Uterus (tissue), 4 donors: ENCODE measurements at places on chromosomes 16 and 17. TPM values are rescaled to one million over a fixed set of nuclear protein-coding genes. Genes with fewer than 3 reads are reported as not detected.

DNA sequence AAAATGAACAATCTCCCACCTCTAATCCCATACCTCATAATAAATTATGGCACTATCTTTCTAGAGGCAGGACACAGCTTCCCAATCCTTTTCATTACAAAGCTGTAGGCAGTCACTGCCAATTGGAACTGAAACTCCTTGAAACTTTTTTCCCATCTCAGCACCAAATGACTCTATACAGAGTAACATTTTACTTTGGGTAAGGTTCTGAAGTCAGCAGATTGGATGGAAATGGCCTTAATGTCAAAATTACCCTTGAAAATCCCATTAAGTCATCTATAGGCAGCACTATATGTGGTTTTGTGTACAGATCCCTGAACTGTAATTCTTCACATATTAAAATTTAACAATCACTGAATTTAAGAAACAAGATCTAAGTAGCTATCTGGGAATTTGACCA is 30.3 kb upstream of the CORO6 start:
- no peak for DNase-seq

AXIN2 gene
- total RNA-seq: 8.2 TPM

GRCh38 chr17:45784293-45784740 is at the start of gene CRHR1:
Gene CRHR1 (plus strand): TSS chr17:45784320. CDS start chr17:45784545, 225 bp downstream.
- no peak for DNase-seq

- DNase-seq: no peak
Observed at GRCh38 chr17:45088741-45089140, 27.6 kb downstream of the NMT1 start.

DNA sequence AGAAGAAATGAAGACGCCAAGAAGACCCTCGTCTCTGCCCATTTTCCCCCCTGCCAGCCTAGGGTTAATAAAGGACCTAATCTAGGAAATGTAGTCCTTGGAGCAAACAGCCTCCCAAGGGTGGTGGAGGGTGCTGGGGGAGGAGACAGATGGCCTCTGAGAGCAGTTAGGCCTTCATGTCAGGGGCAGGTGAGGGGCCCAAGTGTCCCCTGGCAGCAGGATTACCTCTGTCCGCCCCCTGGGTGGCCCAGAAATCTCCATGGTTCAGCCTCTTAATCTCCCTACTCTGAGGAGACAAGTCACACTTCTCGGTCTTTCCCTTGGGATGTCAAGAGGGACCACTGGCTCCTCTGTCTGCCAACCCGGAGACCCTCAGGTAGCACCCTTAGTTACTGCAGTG is 365.4 kb upstream of the TNRC6C start:
- DNase-seq: no peak

DNA sequence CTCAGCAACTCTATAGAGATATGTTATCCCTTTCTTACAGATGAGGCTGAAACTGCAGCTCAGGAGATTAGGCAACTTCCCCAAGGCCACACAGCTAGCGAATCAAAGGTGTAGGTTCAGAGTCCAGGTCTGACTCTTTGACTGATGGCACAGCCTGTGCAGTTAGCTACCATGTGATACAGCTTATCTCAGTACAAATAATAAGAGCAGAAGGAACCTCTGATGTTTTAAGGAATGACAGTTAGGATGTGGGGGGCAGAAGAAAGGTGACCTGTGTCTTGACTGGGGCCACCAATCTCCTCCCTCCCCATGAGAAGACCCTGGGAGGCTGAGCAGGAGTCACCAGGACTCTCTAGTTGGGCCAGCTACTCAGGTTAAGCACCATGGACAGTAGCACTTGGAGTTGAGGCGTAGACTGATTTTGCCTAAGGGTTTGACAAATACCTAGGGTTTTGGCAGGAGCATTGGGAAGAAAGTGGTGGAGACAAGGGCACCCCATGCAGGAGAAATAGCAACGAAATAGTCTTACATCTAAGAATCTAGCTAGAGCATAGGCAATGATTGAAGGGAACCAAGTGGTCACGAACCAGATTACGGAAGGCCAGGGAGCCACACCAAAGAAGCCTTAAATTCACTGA is 22.8 kb upstream of the ACSM2B start:
- DNase-seq: no peak

RNF43 gene
- total RNA-seq: not detected

DNA sequence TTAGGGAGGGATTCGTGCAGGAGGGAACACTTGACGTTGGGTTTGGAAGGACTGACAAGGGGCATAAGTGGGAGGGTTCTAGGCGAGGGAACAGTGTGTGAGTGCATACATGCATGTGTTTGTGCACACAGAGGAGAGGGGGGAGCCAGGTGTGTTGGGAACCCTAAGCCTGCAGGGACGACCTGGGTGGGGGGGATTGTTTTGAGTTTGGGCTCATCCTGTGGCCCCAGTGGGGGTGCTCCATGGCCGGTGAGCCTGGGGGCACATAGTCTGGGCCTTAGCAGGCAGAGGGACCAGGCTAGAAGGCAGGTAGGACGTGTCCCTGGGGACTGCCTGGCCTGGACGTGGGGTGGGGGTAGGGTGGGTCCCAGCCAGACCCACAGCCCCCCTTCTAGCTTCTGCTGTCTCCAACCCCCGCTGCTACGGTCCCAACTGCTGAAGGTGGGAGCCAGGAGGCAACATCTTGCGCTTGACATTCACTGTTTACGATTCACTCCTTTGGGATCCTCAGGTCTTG is 11.9 kb upstream of the RASD1 start:
- DNase-seq: no peak

MEAK7 gene
- total RNA-seq: 26.1 TPM

GRCh38 chr16:9438991-9439390 is 347.5 kb downstream of the HAPSTR1 start:
- no peak for DNase-seq

DNA sequence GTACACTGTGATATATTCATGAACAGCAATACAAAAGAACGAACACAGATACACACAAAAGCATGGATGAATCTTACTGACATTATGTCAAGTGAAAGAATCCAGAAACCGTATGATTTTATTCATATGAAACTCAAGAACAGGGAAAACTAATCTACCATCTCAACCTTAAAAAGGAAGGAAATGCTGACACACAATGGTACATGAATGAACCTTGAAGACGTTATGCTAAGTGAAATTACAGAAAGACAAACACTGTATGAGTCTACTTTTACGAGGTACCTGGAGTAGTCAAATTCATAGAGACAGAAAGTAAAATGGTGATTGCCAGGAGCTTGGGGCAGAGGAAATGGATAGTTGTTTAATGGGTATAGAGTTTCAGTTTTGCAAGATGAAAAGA is 8.7 kb upstream of the PRKCB start:
- DNase-seq: no peak

DNA sequence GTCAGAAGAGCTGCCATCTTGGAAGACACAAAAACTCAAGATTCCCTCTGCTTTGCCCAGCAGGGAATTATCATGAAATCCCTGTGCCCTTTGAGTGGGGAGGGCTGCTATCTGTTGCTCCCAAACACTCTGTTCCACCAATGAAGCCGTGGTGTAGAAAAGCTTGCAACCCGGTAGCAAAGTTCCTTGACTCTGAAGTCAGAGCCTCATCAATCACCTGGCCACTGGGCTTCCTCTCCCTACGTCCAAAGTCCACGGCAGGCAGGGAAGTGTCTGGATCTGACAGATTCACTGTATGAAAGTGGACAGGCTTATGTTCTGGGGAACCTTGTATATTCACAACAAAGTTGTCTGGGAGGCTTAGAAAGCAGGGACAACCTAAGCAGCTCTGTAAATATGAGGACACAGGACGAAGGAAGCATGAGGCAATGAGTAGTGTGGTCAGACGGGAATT is 343.3 kb downstream of the SLC39A11 start:
- DNase-seq: no peak

DNA sequence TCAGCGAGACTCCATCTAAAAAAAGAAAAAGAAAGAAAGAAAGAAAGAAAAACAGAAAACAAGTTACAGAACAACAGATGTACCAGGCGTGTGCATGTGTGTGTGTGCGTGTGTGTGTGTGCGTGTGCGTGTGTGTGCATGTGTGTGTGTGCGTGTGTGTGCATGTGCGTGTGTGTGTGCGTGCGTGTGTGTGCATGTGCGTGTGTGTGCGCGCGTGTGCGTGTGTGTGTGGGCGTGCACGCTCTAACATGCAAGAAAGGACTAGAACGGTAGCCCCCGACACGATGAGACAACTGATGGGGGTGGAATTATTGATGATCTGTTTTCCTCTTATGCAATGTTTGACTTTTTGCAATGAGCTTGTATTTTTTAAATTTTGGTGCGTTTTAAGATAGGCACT is 1.6 kb downstream of the ALDH3A1 start:
- DNase-seq: no peak

GRCh38 chr17:7862692-7863437 is 5.1 kb downstream of the CYB5D1 start:
- DNase-seq: peak; percentile 71

DNA sequence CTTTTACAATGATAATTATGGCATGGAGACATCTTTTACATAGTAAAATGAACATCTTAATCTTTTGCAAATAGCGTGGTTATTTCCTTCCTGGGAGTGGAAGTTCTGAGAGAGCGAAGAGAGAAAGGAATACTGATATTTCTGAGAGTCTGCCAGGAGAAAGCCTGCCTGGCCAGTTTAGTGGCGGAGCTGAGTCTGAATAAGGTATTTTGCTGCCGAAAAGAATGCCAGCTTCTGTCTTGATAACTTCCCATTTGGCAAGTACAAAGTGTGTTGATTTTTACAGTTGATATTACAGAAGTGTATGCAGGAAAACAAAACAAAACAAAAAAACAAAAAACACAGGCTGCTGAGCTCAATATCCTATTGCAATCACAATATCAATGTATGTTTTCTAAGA is 55.9 kb downstream of the KCNJ2 start:
- no peak for DNase-seq

DNA sequence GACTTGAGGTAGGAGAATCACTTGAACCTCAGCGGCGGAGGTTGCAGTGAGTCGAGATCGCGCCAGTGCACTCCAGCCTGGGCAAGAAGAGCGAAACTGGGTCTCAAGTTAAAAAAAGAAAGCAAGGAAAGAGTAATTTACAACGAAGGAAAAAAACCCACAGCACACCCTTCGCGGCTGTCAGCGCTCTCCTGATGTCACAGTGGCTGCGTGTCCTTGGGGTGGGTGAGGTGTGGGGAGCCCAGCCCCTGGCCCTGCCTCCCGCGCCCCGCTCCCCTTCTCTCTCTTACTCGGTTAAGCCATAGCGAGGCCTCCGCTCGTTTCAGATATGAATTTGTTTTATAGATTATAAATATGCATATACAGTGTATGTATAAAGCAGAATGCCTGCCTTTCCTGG is 740 bp upstream of the JPT2 start:
- no peak for DNase-seq
